Lung (tissue), 17 donors: ENCODE measurements at places on chromosomes 7 and 10. TPM values are rescaled to one million over a fixed set of nuclear protein-coding genes. Genes with fewer than 3 reads are reported as not detected.
A peak's percentile ranks its signal among the peaks of the same experiment; 100 is the strongest.

- no peak for DNase-seq
These were observed 9.4 kb downstream of the UBE2H start for GRCh38 chr7:129943352-129943751.

DNA sequence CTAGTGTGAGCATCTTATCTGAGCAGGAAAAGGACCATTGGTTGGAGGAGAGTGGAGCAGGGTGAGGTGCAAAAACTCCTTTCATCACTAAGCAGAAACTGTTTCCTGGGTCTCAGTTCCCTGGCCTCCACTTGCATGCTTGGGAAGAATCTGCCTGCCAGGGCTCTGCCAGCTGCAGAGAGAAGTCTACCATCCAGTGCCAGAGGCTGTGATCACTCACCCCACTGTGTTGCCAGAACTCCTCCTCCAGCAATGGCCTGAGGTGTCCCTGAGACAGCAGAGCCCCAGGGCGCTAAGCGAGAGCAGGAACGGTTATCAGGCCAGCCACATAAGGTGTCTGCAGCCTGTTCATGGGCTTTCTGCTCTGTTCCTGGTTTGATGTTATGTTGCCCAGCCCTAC lies 991.4 kb downstream of the CCSER2 start:
- DNase-seq = no peak

DNA sequence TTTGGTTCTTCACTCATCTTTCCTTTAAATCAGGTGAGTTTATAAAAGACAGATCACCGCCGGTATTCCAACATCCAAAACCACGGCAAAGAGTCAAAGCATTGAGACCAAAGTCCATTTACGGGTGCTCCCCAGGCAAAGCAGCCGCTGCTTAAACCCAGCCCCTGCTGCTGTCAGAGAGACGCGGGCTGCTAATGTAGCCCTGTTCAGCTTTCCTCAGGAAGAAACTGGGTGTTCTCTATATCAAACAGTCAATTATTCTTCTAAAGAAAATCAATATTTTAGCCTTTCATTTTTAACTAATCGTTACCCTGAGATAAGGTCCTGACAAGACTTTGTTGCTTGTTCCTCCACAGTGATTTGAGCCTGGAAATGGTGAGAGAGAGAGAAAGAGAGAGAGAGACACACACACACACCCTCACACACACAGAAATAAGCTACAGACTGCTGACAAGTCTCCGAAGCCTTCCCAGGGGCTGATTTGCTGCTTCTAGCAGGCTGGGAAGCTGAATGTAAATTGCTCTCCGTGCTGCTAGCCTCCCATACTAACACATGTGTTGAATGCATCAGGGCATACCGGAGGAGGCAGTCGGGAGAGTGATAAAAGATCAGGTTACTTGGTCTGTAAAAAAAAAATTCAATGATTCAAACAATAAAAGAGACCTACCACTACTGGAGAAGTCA lies 183.0 kb upstream of the ANK3 start:
- peak; percentile 47 for DNase-seq

The VPS37D gene
- total RNA-seq = 1.3 TPM

GRCh38 chr7:69953136-69954067 lies 355.1 kb downstream of the AUTS2 start:
- no peak for DNase-seq

DNA sequence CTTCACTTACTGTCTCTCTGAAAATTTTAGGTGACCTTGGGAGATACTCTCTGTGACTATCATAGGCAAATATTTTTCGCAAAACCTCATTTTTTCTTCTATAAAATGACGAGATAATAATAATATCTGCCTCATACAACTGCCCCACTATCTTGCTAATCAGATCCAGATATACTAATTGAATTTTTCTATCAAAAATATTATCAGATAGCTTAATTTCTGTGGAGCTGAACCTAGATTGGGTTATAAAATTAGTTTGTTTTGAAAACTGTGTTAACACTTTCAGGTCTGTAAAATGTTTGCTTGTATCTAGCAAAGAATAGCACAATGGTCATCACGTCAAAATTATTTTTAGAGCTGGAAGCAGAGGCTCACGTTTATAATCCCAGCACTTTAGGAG lies 486.7 kb upstream of the LRRN3 start:
- no peak for DNase-seq

DNA sequence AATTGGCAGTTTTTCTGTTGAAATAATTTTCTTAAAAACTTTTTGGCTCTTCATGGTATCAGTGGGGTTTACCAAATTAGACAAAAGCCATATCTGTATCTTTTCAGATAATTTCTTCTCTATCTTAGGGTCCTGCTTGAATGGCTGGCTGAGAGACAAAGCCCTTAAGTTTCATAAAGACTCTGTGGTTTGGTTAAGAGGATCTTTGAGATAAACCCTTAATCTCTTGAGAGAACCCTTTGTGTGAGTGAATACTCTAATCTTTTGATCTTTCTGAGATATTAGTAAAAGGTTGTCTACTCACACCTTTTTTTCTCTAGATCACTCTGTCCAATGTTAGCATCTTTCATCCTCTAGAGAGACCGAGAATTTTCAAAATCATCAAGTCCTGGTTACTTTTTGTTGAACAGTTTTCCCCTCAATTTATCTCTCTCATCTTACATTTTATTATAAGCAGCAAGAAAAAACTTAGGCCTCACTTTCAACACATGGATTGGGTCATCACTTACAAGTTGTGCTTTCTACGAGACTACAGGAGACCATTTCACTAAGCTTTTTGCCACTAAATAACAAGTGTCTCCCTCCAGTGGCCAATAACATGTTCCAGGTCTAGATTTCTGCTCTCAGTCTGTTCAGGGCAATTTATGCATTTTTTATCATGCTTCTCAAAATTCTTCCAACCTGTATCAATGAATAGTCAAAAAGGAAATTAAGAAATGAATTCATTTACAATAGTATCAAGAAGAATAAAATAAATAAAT lies 28.4 kb downstream of the DNAJC9 start:
- DNase-seq = no peak

DNA sequence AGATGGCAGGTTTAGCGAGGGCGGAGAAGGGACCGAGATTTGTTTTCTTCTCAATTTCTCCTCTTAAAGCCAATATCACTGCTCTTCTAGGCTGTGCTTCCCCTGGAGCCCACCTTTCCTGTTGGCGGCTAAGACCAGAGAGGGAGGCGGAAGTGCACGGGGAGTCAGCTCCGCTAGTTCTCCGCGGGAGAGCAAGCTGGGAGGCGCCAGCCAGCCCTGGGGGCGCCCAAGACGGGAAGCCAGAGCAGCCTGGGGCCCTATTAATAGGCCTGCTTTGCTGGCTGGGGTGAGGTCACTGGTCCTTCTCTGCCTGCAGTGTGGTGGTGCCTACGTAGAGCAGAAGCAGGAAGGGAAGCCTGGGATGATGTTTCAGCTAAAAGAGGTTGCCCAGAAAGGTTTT lies 61.6 kb downstream of the LSM5 start:
- DNase-seq = no peak

DNA sequence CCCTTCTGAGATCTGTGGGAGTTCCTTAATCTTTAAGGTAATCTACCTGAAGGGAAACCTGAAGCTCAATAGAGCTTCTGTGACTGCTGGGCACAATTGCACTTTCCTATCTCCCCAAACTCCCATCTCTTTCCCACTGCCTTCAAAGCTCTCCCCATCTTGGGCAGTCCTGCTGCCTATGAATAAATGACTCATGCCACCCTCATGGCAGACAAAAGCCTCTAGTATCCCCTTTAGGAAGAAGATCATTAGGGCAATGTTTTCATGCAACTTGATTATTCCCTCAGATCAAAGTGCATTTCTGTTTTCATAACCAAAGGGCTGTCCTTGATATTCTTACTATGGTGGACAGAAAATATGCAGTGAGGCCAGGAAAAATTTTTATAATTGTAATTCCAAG lies 704.9 kb upstream of the LRRN3 start:
- DNase-seq = no peak

The BET1 gene
- 19.7 TPM for total RNA-seq

The POT1 gene
- total RNA-seq = 15.0 TPM

- DNase-seq = no peak
These were observed 138.5 kb downstream of the SEMA3A start for GRCh38 chr7:84055904-84056605.

The OR2A5 gene
- total RNA-seq = not detected

DNA sequence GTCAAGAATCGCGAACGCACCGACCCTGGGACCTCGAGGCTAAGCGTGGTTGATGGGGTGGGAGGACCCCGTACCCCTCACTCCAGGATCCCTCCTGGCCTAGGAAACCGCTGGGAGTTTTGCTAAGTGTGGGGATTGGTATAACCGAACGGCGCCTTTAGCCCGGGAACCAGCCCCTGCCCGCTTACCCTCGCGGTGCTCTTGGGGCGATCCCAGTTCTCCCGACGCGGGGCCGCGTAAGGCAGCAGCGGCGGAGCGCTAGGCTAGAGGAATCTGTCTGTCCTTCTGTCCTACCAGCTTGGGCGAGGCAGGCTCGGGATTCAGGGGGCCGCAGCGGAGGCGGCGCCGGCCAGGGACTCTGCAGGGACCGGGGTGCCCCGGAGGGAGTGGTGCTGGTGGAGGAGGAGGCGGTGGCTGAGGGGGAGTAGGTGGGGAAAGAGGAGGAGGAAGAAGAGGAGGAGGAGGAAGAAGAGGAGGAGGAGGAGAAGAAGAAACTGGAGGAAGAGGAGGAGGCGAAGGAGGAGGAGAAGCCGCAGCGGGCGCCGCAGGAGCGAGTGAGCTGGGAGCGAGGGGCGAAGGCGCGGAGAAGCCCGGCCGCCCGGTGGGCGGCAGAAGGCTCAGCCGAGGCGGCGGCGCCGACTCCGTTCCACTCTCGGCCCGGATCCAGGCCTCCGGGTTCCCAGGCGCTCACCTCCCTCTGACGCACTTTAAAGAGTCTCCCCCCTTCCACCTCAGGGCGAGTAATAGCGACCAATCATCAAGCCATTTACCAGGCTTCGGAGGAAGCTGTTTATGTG lies 439 bp upstream of the EMX2 start:
- peak; percentile 72 for DNase-seq

- peak; percentile 40 for DNase-seq
These were observed 8.7 kb downstream of the GPR146 start for GRCh38 chr7:1053002-1053411.

DNA sequence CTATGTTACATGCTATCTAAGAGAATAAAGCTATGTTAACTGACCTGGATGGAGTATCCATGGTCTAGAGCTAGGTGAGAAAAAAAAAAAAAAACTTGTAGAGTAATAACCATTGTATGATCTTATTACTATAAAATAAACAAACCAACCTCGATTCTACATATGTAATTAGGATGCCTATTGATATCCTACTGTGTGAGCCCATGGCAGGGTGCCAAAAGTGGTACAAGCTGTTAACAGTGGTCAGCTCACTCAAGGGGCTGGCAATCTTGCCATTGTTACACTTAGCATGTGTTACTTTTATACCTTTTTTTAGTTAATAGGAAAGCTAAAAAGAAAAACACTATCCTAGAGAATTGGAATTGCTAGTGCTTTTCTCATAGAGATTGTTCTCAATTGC lies 13.5 kb upstream of the IL6 start:
- no peak for DNase-seq
